ENCODE measurements at places on chromosomes 4 and X.

DNA sequence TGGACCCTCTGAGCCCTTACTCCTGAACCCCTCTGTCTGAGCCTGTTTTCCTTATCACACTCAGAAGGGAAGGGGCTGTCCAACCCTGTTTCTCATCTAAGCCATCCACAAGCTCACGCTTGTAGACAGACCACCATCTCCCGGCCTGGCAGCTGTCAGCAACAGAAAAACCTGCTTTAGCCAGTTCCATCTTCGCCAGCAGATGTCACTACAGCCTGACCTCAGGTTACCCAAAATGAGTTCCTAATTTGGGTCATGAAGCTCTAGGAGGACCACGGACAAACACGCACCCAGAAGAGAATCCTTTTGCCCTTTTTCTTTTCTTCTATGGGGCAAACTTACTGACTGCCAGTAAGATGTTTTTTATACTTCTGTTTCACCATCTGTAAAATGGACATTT is 445.4 kb downstream of the BCOR start:
- no peak for DNase-seq

- no peak for DNase-seq
Observed at GRCh38 chrX:42943051-42943974, 165.3 kb upstream of the PPP1R2C start.

DNA sequence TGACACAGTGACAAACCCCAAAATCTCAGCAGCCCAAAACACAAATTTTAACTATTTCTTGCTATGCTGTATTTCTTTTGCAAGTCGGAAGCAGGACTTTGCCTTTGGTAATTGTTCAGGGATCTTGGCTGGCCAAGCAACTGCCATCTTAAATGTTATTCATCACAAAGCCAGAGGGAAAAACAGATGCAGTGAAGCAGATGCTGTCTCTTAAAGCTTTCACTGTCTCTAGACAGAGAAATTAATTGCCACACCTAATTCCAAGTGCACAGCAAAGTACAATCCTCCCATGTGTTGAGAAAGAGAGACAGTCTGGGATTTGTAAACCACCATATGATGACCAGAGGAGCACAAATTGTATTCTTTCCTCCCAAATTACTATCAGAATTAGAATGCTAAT is 30.0 kb upstream of the GALNT7 start:
- no peak for DNase-seq

GRCh38 chr4:38667085-38667893 is 3.3 kb downstream of the KLF3 start:
- peak; percentile 87 for DNase-seq

DNA sequence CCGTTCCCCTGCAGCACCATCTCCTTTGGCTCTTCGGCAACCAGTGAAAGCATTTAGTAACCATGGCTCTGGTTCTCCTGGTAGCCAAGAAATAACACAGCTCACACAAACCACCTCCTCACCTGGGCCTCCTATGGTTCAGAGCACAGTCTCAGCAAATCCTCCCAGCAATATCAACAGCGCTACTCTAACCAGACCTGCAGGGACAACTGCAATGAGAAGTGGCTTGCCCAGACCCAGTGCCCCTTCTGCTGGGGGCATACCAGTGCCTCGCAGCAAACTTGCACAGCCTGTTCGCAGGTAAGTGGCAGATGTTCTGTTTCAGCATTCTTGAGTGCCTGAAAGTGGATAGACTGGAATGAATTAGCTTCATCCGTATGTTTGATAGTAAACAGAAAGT is 63.0 kb upstream of the SLC10A4 start:
- DNase-seq: no peak

DNA sequence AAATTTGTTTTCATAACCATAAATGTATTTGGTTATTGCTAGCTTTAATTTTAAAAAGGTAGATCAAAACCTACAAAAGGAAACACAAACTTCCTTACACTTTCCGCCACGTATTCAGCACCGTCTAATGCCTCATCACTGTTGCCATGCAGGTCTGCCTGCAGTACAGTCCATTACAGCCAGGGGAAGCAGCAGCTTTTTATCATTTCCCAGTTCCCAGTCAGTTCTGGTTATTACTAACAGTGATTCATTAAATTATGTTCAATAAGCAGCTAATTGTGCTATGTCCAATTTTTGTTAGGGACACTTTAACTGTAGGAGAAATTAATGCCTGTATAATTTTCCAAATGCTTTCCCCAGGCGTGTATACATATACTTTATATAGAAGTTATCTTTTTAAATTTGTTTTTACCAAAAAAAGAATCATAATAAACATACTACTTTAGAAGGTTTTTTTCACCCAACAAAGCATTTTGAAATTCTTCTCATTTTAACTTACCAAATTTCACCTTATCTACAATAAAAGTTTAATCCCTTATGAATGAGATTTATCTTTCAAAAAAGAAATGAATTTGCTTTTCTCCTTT is 93.3 kb downstream of the ANXA3 start:
- peak; percentile 69 for DNase-seq

GRCh38 chr4:80017125-80017854 is 55.7 kb downstream of the ANTXR2 start:
- DNase-seq: peak; percentile 76

GRCh38 chr4:13246107-13246506 is 238.0 kb downstream of the RAB28 start:
- DNase-seq: no peak

GRCh38 chr4:96175871-96176270 is 336.0 kb downstream of the PDHA2 start:
- no peak for DNase-seq

DNA sequence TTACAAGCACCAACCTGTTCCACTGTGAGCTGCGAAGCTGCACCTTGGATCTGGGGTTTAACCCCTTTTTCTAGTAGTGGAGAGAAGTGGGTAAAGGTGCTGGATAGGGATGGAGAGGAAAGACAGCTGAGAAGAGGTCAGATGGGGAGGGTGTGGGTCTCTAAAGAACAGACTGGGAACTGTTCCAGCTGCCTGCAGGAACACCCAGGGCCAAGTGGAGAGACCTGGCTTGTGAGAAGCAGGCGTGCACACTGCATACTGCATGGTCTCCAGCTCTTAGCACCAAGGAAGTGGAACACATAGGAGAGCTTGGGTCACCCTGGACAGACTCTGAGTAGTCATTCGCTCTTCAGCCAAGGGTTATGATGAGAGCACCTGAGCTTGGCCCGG is 16.1 kb downstream of the BCOR start:
- no peak for DNase-seq

DNA sequence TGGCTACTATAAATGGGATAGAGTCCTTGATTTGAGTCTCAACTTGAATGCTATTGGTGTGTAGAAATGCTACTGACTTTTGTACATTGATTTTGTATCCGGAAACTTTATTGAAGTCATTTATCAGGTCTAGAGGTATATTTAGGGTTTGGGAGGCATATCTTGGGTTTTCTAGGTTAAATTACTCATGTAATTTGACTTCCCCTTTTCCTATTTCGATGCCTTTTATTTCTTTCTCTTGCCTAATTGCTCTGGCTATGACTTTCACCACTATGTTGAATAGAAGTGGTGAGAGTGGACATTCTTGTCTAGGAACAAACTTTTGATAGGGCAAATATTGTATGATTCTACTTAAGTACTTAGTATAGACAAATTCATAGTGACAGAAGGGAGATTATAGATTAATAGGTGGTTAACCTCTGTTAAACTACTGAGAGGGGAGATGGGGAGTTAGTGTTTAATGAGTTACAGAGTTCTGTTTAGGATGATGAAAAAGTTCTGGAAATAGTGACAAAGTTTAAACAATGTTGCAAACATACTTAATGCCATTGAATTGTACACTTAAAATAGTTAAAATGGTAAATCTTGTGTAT is 22.8 kb upstream of the HSPA4L start:
- DNase-seq: no peak

DNA sequence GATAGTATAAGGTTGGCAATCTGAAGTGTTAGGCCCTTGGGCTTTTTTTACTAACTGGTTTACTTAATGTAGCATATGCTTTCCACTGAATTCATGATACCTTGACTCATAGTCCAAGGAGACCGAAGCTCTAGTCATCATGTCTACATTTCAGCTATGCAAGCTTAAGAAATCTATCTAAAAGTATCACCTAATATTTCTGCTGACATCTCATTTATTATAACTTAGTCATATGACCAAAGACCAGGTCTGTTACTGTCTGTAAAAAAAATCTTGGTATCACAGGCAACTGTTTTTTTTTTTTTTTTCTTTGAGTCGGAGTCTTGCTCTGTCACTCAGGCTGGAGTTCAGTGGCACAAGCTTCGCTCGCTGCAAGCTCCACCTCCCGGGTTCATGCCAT is 814.0 kb upstream of the NDST4 start:
- no peak for DNase-seq

DNA sequence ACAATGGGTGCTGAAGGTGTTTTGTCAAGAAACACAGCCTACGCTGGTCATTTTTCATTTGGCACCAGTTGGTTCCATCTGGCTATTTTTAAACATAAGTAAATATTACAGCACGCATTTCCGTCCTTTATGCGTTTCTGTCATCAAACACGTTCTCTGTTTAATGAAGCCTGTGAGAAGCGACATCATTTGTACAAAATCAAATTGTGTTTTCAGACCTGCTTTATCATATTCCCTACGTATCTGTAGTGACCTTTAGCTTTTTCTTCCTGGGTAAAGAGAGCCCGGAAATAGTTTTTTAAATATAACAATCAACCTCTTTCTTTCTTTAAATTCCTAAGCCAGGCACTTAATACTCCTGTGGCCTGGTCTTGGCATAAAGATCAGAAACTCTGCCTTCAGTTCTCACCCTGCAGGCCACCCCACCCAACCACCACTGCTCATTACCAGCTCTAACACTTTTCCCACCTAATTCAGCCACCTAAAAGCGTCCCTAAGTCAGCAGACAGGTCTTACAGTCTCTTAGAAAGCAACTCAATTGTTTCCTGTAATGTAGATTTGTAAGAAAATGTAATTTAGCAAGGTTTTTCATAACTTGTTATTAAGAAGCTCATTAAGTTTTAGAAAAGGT is 30.4 kb downstream of the ACSL1 start:
- DNase-seq: no peak

DNA sequence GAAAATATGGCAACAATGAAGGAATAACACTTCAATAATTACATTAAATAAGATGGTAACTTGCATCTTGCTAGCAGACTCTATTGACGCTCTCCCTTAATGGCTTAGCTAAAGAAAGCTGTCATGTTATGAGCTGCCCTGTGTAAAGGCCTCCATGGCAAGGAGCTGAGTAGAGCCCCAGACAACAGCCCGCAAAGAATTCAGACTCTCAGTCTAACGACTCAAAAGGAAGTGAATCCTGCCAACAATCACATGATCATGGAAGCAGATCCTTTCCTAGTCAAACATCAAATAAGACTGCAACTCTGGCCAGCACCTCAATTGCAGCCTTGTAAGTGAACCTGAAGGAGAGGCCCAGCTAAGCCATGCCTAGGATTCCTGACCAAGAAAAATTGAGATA is 157.6 kb downstream of the MAB21L2 start:
- no peak for DNase-seq

DNA sequence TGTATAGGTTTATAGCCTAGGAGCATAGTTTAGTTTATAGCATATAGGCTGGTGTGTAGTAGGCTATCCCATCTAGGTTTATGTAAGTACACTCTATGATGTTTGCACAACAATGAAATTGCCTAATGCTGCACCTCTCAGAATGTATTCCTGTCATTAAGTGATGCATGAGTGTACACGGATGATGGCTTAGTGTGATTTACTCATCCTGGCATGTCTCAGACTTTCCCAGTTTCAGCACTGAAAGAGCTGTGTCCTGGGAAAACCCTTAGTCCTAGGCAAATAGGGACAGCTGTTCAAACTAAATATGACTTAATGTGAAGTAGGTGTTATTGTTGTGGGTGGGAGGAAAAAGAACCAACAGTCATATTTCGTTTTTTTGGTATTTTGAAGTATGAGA is 264.9 kb upstream of the MAGEB18 start:
- peak; percentile 4 for DNase-seq

DNA sequence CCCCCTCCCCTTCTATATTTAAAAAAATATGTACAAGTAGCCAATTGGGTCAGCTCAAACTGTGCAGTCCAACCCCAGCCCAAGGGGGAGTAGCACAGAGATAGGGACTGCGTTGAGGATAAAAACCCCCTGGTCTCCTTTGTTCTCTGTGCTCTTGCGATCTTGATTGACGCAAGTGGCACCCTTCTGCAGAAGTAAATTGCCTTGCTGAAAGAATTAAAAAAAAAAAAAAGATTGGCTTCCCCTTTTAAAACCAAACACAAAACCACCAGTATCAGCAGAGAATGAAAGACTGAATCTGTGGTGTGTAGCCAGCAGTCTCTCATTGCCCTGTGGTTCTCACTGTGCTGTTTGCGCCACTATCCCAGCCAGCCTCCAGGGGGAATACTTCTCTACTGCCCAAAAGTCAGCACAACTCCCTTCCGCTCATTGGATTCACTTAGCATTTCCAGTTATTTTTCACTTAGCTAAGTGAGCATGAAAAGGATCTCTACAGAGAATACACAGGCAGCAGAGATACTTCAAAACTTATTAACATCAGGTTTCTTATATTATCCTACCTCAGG is 29.7 kb downstream of the MANBA start:
- DNase-seq: no peak

DNA sequence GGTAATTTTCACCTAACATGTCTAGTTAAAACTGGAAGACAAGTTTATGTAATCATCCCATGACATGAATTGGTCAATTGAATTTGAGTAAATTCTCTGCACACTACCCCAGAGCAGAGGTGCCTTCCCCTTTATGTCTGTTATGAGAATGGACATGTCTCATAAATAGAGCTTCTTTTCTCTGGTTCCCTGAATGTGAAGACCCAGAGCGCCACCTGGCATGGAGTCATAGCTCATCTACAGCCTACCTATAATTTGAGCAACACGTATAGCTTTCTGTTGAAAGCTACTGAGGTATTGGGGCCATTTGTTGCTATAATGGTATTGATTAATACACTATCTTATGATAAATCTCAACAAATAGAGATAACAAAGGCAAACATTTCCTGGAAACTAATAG is 626.5 kb upstream of the GALNTL6 start:
- DNase-seq: no peak

DNA sequence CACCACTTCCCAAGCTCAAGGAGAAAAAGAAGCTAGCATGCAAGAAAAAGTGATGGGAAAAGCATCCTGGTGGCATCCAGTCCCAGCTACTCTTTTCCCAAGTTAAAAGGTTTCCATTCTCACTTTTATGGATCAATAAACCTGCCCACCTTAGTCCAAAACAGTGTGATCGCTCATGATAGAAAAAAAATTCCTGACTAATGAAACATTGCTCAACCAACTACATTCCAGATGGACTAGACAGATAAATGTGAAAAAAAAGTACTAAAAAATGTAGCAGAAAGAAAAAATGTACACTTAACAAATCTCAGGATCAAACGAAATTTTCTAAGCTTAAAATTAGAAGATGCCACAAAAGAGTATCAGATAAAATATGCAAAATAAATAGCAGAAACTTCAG is 312.2 kb downstream of the TMA16 start:
- DNase-seq: no peak

All from GM03348 (cell line).